ENCODE measurements at places on chromosomes 6 and 20. TPM values are rescaled to one million over a fixed set of nuclear protein-coding genes. Genes with fewer than 3 reads are reported as not detected.

Gene TREML1
- total RNA-seq = not detected

Gene BCAS1
- total RNA-seq = not detected

Gene SLC35B3
- 24.7 TPM for total RNA-seq

Gene ALDH5A1
- total RNA-seq = 0.53 TPM

Gene TSBP1
- not detected for total RNA-seq

Gene KCNQ5
- not detected for total RNA-seq

Gene BEND3
- total RNA-seq = 2.0 TPM

Gene HLA-DOA
- total RNA-seq = not detected

Gene HLA-DQB1
- total RNA-seq = not detected

Measured in pulmonary artery endothelial cell (primary cell).